ENCODE measurements at places on chromosomes 16 and 17. TPM values are rescaled to one million over a fixed set of nuclear protein-coding genes. Genes with fewer than 3 reads are reported as not detected.

- DNase-seq = no peak
Observed at GRCh38 chr16:50695017-50696000, 1.9 kb downstream of the NOD2 start.

The LMF1 gene
- 7.0 TPM for total RNA-seq

The GHDC gene
- 13.6 TPM for total RNA-seq

DNA sequence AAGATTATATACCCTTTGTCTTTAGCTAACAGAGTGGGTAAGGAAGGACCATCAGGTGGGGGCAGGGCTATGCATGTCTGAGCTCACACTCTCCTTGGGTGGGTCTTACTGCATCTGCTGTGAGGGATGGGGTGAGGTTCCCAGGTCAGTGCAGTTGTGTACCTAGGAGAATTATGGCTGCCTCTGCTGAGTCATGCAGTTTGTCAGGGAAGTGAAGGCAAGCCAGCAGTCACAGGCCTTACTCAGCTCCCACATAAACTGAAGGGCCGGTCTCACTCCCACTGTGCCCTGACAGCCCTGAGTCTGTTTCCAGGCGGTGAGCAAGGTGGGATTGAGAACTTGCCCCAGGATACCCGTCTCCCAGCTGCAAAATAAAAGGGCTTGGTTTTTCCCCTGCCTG is 328.6 kb downstream of the MAP2K6 start:
- no peak for DNase-seq

DNA sequence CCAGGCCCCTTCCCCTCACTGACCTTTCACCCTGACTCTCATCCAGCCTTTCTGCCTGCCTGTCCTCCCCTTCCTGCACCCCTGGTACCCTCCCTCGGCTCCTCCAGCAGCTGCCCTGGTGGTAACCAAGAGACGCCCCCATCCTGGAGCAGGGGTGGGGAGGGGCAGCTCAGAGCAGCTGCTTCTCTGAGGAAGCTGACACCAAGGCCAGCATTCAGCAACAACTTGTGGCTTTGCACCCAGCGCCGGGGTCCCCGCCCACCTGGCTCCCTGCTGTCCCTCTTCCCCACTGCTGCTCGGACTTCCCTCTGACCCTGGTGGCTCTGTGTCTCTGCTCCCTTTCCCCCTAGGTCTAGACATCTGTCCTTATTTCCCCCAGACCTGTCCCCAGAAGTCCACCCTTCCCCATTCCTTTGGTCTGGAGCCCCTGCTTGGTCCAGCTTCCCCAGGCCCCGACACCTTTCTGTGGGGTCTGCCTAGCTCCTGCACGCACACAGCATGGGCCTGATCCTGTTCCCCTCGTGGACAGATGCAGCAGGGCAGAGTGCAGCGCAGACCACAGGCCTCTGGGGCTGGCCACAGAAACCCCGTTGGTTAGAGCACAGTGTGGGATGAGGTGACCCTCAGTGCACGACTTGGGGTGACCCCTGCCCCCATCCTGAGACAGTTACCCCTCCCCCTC is 1.2 kb upstream of the ATP2A1 start:
- no peak for DNase-seq

DNA sequence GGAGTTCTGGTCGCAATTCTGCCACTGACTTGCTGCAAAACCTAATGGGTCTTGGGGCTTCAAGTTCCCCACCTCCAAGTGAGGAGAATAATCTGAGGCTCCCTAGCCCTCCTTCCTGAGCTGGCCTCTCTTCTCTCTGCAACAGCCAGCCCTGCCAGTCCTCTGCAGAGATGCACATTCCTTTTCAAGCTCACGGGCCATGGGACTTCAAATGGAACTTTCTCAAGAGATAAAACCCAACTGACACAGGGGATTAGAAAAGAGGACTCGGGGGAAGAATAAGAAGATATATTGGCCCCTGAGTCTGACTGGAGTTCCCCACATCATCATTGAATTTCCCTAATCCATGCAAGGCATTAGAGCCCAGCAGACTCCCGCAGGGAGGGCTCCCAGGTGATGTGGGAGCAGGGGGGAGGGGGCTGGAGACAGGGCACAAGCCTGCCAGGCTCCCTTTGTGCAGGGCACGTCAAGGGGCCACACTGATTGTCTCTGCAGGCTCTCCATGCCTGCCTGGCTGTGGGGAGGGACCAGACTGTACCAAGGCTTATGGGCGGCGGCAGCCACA is 131.0 kb downstream of the CCDC144A start:
- DNase-seq = no peak

The CTDNEP1 gene
- total RNA-seq = 180 TPM

The SOX15 gene
- 0.35 TPM for total RNA-seq

The KRTAP2-3 gene
- total RNA-seq = not detected

- DNase-seq = no peak
Observed at GRCh38 chr17:43334738-43335402, 63.9 kb upstream of the ARL4D start.

GRCh38 chr16:9797306-9797705 is 384.9 kb downstream of the GRIN2A start:
- DNase-seq = no peak

The GDPD1 gene
- total RNA-seq = 1.9 TPM

GRCh38 chr17:55456307-55457240 is 34.9 kb upstream of the MMD start:
- DNase-seq = no peak

- no peak for DNase-seq
Observed at GRCh38 chr17:2703606-2704005, 8.0 kb downstream of the CLUH start.

GRCh38 chr16:73286346-73287267 is 238.7 kb upstream of the ZFHX3 start:
- no peak for DNase-seq

- DNase-seq = no peak
Observed at GRCh38 chr16:53789137-53789536, 85.2 kb downstream of the FTO start.

The NPIPB2 gene
- 6.9 TPM for total RNA-seq

The DLX3 gene
- 0.19 TPM for total RNA-seq

DNA sequence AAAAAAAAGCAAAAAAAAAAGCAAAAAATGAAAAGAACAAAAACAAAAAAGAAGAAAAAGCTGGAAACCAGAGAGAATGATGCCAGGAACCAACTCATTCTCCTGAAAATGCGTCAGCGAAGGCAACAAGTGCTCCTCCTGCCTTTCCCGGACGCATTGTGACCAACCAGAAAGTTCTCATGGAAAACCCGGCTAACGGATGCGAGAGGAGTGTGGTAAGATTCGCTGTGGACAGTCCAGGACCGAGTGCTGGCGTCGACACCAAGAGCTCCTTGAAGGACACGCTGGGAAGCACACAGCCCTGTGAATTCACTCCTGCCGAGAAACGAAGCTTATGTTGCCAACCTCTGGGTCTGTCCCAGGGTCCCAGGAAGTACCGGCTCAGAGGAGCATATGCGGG is 43.4 kb downstream of the METRNL start:
- DNase-seq = no peak

DNA sequence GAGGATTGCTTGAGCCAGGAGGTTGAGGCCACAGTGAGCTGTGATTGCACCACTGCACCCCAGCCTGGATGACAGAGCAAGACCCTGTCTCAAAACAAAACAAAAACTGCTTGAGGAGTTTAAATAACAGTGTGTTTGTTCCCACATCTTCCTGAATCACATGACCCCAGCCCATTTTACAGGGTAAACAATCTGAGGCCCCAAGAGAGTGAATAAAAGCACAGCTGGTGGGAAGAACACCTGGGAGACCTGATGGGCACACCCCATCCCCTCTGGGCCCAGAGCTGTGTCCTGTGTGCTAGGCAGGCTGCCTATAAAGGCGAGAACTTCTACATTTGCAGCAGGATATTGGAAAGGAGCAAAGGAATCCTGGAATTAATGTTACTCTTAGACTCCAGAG is 69.6 kb downstream of the PLXDC1 start:
- no peak for DNase-seq

GRCh38 chr17:31067691-31068184 is 27.0 kb upstream of the NF1 start:
- DNase-seq = no peak

The GINS2 gene
- 71.5 TPM for total RNA-seq

DNA sequence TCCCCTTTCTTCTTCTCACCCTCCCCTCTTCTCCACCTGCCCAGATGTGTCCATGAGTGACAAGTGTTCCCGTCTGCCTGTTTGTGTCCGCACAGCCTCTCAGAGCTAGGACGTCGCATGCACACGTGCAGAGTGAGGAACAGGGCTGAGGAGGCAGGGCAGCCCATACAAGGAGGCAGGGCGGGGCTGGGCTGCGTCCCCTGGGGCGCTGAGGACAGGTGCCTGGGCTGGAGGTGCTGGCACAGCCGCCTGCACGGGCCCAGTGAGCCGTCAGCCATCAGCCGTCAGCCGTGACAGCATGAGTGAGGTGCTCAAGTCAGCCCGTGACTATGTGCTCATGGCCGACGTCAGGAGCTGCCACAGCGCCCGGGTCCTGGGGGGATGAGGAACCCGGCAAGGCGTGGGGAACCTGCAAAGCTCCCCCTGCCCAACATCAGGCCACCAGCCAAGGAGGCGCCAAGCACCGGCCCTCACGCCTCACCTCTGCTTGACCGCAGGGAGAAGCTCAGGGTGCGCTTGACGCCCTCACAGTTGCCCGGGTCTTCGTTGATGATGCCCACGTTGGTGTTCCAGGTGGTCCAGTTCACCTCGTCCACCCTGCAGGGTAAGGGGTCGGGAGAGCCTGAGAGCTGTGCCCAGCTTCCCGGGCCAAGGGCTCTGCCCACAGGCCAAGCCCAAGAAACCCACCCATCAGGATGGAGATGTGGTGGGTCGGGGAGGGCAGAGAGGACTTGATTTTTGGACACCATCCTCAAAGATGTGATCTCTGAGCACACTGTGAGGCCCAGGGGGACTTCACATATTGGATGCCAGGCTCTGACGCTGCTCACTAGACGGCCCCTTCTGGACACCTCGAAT is 13.7 kb upstream of the TRPV3 start:
- DNase-seq = no peak

The C16orf82 gene
- total RNA-seq = not detected

The VMO1 gene
- not detected for total RNA-seq

- DNase-seq = no peak
Observed at GRCh38 chr17:15493693-15494035, 26.2 kb upstream of the CDRT4 start.

- DNase-seq = no peak
Observed at GRCh38 chr16:49750341-49751000, 105.4 kb downstream of the ZNF423 start.

Measured in activated naive CD8-positive, alpha-beta T cell treated with anti-CD3 and anti-CD28 coated beads for 36 hours (primary cell).